ENCODE measurements at places on chromosomes 5 and 9.

DNA sequence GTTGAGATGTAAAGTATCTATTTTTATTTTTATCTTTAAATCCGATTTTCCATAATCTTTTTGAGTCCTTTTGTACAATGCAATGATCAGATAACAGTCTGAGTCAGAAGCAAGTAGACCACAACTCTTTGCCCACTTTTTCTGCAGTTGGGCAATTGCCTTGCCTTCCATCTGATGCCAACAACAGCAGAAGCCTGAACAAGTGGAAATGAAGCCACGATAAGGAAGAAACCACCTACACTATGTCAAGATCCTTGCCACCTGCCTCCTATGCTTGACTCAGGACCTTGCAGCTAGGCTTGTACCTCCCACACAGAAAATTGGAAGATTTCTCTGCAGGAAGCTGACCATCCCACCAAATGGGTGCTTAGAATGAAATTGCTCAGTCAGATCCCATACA lies 78.6 kb downstream of the ANXA1 start:
- no peak for DNase-seq

DNA sequence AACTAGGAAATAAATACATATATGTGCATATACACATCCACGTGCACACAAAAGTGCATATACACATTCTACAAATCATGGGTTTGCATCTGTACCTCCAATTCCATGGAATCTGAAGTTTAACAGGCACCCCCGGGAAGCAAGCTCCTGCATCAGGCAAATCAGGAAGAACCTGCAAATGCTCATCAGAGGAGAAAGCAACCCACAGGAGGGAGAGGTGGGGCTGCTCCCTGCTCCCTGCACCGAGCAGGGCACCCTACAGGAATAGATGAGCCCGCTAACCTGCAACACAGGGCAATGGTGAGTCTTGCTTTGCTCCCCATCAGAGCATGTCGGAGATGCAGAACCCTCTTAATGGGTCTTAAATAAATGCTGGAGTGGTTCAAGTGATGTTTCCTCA lies 151.3 kb downstream of the DAB2IP start:
- no peak for DNase-seq

DNA sequence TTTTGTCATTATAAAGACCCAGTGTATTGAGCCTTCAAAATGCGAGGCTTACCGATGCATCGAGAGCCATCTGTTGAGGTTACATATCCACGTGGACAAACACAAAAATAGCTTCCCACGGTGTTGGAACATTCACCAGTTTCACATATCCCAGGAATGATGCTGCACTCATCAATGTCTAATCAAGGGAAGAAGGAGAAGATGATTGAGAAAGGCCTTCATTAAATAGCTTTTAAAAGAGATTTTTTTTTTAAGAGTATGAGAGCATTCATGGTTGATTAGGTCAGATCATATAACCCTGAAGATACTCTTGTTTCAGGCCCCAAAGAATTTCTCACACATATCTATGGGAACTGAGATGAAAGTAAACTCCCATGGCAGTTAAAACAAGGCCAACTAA lies 129.4 kb downstream of the FBN2 start:
- peak; percentile 72 for DNase-seq

- DNase-seq = peak; percentile 64
Measured at GRCh38 chr9:136031741-136032730, 63.1 kb downstream of the NACC2 start.

DNA sequence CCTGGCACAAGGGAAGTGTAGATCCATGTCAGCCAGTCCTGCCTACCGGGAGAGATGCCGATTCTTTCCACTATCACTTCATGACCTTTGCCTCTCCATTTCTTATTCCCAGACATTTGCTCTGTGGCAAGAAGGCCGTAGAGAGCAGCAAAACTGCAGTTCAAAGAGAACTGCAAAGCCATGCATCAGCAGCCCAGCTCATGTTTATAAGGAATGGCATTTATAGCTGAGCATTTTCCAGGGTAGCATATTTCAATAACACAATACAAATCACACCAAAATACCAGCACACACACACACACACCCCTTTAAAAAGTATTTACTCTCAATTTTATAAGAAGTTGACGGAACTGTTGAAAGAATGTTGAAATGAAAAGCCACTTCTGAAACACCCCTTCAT lies 126.7 kb upstream of the EGFLAM start:
- no peak for DNase-seq

- DNase-seq = no peak
Measured at GRCh38 chr5:133698646-133699526, 86.5 kb upstream of the FSTL4 start.

GRCh38 chr5:33072726-33073125 lies 361.6 kb downstream of the NPR3 start:
- DNase-seq = no peak

DNA sequence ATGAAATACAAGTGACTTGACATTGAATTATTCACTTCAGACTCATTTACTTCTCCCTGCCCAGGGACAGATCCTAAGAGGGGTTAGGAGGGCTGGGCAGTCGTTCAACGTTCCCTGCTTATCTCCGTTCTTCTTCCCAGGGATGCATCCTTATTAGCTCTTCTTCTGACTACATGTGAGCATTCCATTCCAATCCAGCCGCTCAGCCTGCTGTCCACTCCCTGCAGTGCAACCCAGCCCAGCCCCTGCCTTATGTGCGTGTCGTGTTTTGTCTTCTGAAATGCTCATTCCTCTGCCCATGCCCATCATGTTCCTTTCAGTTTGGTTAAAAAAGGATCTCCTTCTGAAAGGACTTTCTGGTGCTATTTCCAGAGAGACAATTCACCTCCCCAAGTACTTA lies 64.7 kb upstream of the PALM2AKAP2 start:
- peak; percentile 27 for DNase-seq

DNA sequence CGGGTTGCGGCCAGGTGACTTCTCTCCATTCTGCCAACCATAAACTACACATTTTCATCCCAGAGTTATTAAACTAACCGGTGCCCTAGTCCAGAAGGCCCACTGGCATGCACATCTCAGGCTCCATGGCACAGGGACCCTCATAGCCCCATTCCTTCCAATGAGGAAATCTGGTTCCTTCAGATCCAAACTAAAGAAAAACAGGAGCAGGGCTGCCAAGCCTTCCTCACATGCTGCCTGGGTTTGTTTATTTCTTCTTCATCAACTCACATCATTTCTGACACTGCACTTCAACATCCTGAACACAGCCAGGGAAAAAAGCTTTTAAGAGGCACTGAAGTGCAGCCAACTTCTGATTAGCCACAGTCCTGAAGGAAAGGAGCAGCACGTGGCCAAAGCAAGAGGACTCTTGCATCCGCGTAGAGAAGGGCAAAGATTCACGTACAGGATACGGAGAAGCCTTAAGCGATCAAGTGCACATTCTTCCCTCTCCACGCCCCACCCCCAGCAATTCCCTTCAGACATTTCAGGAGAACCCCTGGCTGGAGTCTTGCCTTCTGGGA lies 22.5 kb downstream of the LHFPL2 start:
- DNase-seq = peak; percentile 42

GRCh38 chr5:122415030-122415800 lies 103.2 kb downstream of the SNCAIP start:
- peak; percentile 62 for DNase-seq

DNA sequence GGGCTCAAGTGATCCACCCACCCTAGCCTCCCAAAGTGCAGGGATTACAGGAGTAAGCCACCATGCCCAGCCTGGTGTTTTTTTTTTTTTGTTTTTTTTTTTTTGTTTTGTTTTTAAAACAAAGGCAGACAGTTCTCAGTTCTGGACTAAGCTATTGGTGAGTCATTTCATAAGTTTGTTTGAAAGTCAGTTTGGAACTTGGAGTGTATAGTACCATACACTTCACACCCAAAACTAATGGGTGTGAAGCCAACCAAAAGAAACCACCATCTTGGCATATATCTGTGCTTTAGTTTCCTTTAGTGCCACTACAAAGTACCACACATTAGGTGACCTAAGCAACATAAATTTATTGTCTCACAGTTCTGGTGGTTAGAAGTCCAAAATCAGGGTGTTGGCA lies 13.4 kb downstream of the MAST4 start:
- no peak for DNase-seq

DNA sequence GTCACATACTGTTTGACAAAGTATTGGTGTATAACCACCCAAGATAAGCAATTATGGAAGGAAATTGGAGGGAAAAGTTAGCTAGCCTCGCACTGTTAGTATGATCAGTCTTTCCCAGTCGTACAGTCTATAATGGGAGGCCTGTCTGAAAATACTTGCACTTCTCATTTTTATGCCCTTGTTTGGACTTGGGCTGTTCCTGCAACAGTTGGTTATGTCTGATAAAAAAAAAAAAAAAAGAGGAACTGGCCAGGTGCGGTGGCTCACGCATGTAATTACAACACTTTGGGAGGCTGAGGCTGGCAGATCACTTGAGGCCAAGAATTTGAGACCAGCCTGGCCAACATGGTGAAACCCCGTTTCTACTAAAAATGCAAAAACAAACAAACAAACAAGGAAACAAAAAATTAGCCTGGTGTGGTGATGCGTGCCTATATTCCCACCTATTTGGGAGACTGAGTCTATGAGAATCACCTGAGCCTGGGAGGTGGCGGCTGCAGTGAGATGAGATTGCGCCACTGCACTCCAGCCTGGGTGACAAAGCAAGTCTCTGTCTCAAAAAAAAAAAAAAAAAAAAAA lies 58.3 kb upstream of the ANKRD33B start:
- DNase-seq = no peak

DNA sequence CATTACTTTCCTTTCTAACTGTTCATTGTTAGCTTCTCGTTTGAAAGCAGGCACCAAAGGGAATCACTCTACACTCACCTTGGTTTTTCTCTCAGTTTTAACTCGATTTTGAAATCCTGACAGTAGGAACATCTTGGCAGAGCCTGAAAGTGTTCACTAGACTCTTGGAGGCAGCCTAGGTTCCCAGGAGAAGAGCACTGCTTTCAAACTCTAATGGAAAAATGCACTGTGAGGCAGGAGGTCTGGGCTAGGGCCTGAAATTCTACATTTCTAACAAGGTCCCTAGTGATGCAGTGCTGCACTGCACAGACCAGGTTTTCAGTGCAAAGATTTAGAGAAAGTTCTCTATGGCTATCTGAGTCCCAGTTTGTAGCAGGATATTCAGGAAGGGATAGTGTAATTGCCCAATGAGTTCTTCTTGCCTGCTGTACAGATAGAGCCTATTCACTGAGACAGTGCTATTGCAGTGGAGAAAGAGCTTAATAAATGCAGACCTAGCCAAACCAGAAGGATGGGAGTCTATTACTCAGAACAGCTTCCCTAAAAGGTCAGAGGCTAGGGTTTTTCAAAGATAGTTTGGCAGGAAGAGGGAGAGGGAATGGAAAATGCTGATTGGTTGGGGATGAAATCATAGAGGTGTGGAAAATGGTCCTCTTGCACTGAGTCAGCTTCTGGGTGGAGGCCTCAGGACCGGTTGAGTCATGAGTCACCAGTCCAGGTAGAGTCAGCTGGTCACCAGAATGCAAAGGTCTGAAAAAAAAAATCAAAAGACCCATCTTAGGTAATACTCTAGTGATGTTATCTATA lies 153.9 kb downstream of the GPBP1 start:
- no peak for DNase-seq

GRCh38 chr5:16886366-16886736 lies 49.7 kb downstream of the MYO10 start:
- DNase-seq = peak; percentile 84

- DNase-seq = peak; percentile 15
Measured at GRCh38 chr5:158591301-158591863, 508.3 kb downstream of the EBF1 start.

DNA sequence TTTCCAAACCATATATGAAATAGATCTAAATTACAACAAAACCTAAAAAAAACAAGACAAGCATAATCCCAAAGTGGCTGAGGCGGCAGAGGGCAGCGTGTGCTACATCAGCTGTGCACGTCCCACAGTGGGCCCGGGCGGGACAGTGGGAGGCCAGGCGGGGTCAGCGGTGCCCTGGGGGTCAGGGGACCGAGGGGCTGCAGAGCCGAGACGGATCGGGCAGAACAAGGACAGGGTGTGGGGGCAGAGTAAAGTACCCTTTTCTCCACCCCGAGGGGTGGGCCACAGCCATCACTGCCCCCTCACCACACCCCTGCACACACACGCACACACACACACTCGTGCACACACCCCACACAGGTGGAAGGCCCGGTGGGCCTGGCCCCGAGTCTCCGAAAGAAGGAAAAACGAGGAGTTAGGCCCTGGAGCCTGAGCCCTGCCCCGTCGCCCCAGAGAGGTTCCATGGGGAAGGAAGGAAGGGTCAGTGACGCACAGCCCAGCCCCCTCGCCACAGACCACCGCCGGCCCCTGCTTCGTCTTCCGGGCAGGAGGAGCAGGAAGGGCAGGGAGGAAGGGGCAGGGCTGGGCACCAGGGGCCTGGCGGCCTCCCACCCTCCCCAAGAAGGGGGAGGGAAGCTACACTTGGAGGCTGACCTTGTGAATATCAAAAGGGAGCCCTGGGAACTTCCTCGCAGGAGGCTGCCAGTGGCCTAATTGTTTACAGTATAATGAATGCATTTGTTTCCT lies 49.6 kb upstream of the UBAC1 start:
- DNase-seq = no peak

GRCh38 chr9:134732392-134733110 lies 90.9 kb downstream of the COL5A1 start:
- DNase-seq = no peak

- DNase-seq = no peak
Measured at GRCh38 chr5:91225848-91226686, 157.1 kb downstream of the ARRDC3 start.

GRCh38 chr9:3922846-3923245 lies 377.0 kb downstream of the GLIS3 start:
- DNase-seq = no peak

- DNase-seq = peak; percentile 60
Measured at GRCh38 chr9:92746567-92747458, 17.8 kb downstream of the BICD2 start.

- no peak for DNase-seq
Measured at GRCh38 chr9:130206579-130206978, 34.4 kb downstream of the NCS1 start.

DNA sequence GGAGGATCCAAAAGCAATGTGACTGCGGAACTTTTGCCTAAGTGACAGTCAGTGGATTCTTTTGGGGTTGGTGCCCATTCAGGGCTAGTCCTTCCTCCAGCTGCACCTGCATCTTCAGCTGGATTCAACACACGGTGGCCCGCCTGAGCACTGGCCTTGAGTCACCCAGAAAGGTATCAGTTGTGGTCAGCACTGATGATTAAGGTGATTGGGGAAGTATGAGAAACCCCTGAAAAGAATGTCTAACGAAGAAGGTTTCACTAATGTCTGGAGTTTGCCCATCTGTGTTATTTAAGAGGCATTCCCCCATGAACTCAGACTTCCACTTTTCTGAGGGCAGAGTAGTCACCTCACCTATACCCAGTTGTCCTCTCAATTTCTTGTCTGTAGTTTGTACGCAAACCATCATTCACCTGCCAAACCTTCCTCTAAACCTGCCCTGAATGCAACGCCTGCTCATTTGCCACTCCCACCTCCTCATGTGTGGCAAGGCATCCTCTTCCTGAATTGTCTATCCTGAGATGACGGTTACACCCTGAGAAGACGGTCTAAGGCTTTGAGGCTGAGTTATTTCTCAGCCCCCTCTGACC lies 27.2 kb downstream of the CSF2 start:
- no peak for DNase-seq

DNA sequence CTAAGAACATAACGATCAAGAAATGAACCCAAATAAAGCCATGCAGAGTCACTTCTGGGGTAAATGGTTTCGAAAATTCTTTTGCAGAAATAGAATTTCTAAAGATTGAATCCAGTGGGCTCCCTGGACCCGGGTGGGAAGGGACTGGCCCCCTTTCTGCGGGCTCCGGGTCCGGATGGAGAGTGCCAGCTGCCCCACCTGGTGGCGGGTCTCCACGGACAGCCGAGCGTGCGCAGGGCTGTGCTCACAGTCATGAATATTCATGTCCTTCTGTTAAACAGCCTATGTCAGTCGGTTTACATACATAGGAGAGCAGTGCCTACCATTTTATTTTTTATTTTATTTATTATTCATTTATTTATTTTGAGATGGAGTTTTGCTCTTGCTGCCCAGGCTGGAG lies 4.7 kb upstream of the PPP1R26 start:
- DNase-seq = peak; percentile 20

Measured in EH (cell line).